HS-27A (cell line): ENCODE measurements at places on chromosomes 12 and 14.

DNA sequence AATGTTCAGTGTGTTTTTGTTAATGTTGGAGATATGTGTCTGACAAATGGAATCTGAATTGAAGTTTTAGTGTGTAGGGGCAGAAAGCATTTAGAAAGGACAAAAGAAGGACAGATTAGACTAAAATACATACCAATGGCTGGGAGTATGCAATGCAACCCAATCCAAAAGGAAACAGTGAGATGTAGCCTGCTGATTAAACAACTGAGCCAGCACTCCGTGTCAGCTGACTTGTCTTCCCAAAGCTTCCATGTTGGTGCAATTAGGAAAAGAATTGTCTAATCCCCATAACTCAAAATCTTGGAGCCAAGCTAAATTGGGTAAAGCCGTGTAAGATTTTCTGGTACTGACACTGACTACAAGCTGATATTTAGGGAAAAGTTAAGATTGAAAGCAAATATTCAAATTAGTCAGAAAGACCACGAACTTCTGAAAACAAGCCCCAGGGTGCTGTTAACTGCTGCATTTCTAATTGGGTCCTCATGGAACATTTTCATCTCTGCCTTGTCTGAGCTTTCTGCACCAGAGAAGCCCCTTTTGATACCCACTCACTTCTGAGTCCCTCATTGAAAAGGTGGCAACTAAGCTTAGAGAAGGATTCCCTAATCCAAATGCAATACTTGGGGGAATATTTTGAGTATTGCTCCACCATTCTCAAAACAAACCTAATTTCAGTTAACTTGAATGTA lies 109.1 kb downstream of the DAD1 start:
- no peak for DNase-seq

DNA sequence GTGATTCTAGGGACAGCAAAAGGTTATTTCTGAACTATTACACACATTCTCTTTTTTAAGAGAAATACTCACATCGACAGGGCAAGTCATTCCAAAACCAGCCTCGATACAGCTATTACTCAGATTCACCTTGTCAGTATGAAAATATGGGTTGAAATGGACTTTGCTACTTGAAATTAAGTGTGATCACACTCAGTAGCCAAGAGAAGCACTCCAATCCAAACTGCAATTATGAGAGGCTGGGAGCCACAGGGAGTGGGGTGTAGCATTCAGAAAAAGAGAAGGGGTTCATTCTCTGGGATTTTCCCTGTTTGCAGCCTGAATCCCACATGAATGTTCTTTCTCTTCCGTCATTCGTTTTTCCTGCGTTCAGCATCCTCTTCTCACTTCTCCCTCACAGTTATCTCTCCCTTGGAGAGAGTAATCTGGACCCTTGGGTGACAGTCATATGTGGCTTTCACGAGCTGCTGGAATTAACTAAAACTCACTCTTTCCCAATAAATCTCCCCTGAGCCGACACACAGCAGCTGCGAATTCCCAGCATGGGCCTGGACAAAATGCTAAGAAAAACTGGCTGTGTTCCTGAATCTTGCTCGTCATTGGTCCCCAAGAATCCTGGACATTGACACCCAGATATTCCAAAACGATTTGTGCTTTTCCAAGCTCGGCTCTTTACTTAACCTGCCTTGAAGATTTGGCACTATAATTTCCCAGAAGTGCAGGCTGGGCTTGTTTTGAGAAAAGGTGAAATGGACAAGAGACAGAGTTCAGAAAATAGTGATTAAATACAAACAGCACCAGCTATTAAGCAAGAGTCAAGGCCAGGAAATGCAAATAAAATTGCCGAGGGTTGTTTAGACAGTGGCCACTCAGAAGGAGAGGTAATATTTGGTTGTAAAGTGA lies 199.5 kb upstream of the PLEKHG7 start:
- no peak for DNase-seq

- DNase-seq, result no peak
Measured at GRCh38 chr14:36222952-36223468, 46.5 kb upstream of the PTCSC3 start.

GRCh38 chr12:123078120-123078465 lies 72.8 kb downstream of the PITPNM2 start:
- DNase-seq, result no peak

DNA sequence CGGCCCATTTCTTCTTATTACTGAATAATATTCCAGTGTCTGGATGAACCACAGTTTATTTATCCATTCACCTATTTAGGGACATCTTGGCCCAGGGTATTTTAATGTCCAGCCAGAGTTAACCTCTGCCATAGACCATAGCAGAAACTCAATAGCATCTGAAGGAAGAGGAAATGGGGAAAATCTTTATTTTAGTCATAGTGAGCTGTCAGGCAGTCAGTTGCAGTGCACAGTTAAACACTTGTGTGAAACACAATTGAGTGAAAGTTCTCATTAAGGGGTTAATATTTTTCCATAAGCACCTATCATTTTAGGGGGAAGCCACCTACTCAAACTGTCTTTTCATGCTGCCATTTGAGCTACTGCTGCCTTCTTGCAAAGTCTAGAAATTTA lies 197.3 kb upstream of the PPFIA2 start:
- DNase-seq, result no peak

DNA sequence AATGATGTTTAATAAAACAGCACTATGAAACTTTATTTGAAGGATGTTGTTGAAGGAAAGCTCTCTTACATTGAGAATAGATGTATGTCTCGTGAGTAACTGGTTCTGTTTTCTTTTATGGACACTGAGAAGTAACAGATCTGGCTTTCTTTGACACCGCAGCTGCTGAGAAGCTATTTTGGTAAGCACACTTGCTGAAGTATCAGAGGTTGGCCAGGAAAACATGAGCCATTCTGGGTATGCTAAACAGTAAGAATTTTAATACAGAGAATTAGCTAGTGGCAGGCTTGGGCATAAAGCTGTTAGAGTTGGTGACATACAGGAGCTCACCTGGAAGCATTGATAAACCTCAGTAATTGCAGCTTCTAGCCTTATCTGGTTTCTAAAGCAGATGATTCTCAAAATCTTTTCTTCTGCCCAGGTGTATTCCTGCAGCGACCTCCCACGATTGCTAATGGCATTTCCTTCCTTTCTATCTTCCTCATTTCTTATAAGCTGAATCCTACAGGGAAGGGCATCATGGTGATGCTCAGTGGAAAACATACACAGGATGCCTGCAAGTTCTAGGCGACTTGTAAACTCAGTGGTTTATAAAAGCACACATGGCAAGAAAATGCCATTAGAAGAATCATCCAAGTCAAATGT lies 291.6 kb upstream of the SLC16A7 start:
- DNase-seq, result no peak
